ENCODE measurements at places on chromosomes 1 and 21.

DNA sequence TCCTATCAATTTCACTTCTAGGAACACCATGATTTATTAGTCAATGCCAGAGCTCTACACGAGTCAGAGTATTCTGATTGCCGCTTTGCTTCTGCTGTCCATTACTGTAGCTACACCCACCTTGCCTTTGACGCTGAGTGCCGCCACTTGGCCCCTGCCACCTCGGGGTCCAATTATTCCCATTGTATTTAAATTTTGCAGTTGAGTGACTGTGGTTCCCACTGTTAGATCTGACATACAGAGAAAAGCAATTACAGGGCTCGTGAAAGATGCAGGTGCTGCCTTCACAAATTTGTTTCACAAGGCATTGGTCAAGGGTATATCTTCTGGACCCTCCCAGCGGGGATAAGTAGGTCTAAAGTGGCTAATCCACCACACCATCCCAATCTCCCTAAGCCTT lies 428.9 kb downstream of the SIPA1L2 start:
- no peak for DNase-seq

DNA sequence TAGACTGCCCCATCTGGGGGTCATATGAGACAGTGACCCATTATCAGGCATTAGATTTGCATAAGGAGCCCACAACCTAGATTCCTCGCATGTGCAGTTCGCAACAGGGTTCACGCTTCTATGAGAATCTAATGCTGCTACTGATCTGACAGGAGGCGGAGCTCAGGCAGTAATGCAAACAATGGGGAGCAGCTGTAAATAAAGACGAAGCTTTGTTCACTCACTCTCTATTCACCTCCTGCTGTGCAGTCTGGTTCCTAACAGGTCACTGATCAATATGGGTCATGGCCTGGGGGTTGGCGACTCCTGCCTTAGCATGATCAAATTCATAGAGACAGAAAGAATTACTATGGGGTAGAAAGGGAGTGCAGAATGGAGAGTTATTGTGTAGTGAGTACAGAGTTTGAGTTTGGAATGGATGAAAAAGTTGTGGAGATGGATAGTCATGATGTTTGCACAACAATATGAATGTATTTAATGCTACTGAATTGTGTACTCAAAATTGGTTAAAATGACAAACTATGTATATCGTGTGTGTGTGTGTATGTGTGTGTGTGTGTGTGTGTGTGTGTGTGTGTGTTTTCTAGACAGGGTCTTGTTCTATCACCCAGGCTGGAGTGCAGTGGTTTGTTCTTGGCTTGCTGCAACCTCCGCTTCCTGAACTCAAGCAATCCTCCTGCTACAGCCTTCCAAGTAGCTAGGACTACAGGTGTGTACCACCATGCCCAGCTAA lies 42.2 kb downstream of the BTF3L4 start:
- no peak for DNase-seq

DNA sequence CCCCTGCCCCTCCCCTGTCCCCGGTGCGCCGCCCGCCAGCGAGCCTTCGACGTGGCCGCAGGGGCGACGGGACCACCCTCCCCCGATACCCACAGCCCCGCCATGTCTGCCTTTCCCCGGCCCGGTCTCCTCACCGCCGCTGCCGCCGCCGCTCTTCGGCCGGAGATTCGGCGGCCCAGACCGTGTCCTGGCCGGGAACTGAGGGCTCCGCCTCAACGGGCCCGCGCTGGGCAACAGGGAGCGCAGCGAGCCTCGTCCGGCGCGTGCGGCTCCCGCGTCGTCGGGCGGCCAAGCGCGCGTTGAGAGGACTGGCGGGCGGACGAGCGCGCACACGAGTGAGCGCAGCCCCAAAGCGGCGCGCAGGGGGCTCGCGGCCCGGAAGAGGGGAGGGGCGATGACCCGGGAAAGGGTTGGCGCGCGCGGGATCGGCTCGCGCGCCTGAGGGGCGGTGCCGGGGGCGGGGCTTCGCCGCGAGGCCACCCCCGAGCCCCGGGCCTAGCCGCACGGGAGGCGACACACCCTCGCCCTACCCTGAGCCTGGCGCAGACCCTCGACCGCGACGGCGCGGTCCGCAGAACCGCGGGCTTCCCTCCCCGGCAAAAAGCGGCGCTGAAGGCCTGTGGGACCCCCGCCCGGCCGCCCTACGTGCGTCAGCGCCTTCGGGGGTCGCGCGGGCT lies at the start of gene BTG3:
Gene BTG3, minus strand, starts transcription at position 337 of the 677 bp plus-strand sequence. CDS start 3,757 bp downstream, outside the sequence.
- DNase-seq, result peak; percentile 35

DNA sequence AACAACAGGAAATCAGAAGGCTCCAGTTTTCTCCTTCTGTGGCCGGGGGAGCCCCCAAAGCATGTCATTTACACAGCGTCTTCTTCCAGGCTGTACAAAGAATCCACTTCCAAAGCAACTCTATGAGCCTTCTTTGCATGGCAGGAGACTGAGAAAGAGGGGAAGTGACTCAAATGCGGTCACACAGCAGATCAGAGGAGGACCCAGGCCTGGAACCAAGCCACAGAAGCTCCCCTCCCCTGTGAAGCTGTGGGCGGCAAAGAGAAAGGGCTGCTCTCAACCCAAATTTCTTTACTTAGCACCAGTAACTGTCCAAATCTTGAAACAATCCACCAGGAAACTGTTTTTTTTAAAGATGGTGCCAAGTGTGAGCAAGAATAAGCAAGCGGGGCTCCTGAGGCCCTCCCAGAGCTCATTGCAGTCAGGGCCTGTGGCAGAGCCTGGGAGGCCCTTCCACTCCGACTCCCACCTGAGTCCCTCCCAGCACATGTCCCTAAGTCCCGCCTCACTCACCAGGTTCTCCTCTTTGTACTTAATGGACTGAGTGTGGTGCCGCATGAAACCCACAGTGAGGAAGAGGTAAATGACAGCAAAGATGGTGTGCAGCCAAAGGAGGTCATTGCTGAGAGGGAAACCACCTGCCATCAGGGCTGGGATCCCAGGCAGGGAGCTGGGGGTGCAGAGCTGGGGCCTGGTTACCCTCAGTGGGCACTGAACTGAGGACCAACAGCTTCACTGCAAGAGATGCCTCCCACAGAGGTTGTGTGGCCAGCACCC lies 15.9 kb downstream of the TMEM63A start:
- DNase-seq, result no peak

- DNase-seq, result no peak
Measured at GRCh38 chr1:109725510-109725909, 13.5 kb downstream of the GSTM5 start.

DNA sequence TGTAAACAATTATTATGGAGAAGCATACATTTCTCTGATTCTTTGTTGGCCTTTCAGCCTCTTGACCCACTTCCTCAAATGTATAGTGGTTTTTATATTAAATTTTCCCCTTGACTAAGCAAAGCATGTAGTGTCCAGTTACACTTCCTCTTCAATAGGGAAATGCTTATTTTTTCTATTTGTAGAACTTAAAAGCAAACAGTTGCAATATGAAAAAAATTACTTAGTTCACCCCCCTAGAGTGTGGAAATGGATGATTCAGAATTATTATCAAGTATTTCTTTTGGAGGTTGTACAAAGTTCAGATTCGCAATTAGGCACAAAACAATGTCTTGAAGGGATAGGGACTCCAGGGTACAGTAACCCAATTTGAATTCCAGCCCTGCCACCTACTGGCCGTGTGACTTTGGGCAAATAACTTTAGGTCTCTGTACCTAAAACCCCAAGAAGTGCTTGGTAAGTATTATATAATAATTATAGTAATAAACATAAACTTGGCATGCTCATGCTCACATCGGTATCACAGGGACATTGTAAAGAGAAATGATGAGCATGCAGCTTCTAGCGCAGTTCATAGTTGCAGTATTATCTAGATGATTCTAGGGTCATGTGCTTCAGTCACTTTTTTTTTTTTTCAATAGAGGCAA lies 28.6 kb upstream of the IFNGR2 start:
- DNase-seq, result peak; percentile 17

GRCh38 chr21:38806942-38807284 lies 1.2 kb downstream of the ETS2 start:
- no peak for DNase-seq

GRCh38 chr21:36890086-36890485 lies 76.4 kb downstream of the HLCS start:
- DNase-seq, result no peak

GRCh38 chr21:22791376-22791775 lies 1793.2 kb downstream of the NCAM2 start:
- no peak for DNase-seq

GRCh38 chr1:80917826-80918225 lies 882.9 kb upstream of the ADGRL2 start:
- DNase-seq, result no peak

DNA sequence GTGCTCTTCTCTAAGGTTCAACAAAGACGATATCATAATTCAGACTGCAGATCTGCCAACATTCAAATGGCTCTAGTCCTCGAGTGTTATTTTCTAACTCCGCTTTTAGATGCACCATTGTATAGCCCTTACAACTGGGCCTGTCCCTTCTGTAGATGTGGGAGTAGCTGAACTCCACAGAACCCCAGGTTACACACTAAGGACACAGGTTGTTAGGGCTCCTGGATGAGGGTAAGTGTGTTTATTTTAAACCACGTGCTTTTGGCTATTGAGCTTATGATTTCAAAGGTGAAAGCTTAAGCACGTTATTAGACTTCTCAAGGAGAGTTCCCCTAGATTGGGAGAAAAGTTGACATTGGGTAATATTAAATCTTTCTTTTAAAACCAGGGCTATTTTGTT lies 64.7 kb downstream of the MPZL1 start:
- DNase-seq, result no peak

DNA sequence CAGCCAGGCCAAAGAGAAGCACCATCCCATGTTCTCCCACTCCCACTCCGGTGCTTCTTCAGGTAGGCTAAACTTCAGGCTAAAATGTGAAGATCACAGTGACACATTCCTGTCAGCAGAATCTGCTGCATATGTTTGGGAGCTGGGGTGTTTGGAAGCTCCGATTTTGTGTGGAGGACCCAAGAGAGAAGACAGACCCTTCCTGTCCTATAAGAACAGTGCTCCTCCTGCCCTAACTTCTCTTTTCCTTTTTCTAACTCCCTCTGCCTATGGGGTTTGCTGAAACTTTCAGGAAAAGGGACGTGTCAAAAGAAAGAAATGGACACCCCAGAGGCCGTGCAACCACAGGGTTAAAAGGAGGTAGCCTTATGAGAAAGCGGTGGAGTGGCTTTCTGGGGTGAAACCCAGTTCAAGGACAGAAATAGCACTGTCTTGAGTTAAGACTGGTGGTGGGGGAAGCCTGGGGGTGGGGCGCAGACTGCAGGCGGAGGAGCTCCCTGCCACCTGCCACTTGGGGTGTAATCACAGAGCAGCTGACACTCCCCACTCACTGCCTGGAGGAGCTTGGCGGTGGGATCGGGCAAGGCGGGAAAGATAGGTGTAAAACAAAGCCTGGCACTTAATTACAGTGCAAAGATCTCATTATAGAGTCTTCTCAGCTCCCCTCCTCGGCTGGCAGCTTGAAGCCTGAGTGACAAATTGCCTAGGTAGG lies 645 bp upstream of the TLR5 start:
- DNase-seq, result peak; percentile 23

- no peak for DNase-seq
Measured at GRCh38 chr1:37691497-37692077, 729 bp upstream of the CDCA8 start.
